ENCODE measurements at places on chromosomes 2 and 18.

DNA sequence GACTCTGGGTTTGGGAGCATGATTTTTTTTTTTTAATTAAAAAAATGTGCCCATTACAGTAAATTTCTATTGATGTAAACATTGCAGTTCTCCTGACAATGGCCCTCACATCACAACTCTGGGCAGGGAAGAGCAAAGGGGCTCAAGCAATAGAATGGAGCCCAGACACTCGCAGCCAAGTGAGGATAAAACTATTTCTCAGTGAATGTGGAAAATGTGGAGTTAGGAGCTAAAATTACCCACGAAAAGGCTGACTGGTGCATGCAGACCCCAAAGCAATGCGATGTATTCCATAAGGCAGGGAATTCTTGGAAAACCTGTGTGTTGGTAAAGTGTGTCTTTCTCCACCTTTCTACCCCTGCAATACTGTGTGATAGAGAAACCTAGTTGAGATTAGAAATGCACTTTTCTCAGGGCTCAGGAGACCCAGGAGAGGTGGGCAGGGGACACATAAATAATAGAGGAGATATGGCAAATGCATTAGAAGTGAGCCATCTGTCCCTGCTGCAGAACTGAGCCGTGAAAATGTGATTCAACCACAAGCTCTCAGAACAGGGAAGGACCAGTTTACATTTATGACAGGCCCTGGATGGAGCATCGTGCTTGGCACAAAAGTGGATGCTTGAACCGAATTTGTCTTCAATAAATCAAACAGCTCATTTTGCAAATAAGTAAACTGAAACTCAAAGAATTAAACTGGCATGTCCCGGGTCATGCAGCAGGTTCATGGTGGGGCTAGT, 100.1 kb downstream of the MYCN start:
- no peak for DNase-seq

DNA sequence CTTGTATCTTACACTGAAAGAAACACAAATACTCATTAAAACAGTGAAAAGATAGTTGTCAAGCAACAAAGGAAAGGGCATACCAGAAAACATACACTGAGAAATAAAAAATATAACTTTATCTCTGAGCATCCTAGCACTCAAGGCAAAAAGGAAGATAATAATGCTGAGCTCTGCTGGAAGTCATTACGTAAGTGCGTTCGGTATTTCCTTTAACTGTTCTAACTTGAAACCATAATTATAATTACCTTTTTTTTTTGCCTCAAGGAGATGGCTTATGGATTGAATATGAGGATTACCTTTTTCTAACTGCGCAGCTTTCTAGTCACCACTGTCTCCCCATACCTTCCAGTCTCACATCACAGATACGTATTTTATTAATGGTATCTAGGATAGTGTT, 308.1 kb downstream of the GBX2 start:
- no peak for DNase-seq

DNA sequence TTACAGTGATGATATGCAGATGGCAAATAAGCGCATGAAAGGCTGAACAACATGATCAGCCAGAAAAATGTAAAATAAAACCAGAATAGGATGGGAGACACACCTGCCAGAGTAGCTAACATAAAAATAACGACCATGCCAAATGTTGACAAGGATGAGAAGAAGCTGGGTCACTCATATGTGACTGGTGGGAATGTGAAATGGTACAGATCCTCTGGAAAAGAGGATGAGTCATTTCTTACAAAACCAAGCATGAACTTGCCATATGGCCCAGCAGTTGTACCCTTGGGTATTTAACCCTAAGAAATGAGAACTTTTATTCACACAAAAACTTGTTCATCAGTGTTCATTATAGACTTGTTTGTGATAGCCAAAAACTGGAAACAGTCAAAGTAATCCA, 143.8 kb downstream of the SH3BP4 start:
- no peak for DNase-seq

DNA sequence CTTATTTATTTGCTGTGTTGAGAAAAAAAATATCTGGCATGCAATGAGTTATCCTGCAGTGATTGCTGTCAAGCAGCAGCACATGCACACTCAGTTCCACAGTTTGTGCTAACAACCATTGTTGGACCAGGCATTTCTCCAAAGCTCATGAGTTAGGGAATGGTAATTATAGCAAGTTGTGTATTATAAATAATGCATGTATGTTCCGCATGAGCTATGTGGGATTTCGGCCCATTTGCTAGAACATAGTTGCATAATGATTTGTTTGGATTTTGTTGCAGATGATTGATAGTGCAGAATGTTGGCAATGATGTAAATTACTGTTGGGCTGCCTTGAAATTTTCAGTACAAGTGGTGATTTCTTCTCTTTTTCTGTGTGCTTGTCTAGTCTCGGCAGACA, 10.7 kb downstream of the KCNJ3 start:
- DNase-seq, result peak; percentile 6

DNA sequence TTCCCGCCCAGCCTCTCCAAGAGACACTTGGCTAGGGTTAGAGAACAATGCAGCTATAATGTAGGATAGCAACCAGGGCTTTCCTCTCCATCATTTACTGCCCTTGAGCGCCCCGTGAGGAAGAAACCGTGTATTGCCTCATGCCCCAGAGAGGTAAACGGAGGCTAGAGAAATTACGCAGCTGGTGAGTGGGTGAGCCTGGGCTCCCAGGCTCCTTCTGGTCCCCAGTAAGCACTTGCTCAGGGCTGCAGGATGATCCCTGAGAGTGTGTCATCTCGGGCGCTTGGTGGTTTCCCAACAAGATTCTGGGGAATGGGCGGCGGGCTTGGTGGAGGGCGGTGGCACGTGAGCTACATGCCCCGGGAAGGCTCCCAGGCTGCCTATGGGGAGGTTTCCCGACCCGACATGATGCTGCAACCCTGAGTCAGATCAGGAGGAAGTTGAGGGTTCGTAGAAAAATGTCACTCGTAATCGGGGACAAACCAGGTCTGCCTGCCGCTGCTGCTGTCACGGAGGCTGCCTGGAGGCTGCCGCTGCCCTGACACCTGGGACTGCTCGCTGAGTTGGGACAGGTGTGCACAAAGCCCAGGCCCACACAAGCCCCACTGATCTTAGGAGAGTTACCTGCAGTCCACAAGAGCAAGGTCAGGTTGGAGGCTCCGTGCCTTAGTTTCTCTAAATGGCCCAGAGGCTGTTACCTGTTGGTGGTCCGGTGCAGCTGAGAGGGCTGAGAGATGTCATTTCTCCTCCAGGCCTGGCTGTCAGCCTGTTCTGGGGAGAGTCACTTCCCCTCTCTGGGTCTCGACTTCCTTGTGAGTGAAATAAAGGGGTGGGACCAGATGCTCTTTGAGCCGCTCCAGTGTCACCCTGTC, at the start of gene GPR55:
TSS of gene GPR55 (minus strand) at position 773 of the 872 bp plus-strand sequence. CDS start 14,280 bp downstream, outside the sequence.
- DNase-seq, result peak; percentile 24

DNA sequence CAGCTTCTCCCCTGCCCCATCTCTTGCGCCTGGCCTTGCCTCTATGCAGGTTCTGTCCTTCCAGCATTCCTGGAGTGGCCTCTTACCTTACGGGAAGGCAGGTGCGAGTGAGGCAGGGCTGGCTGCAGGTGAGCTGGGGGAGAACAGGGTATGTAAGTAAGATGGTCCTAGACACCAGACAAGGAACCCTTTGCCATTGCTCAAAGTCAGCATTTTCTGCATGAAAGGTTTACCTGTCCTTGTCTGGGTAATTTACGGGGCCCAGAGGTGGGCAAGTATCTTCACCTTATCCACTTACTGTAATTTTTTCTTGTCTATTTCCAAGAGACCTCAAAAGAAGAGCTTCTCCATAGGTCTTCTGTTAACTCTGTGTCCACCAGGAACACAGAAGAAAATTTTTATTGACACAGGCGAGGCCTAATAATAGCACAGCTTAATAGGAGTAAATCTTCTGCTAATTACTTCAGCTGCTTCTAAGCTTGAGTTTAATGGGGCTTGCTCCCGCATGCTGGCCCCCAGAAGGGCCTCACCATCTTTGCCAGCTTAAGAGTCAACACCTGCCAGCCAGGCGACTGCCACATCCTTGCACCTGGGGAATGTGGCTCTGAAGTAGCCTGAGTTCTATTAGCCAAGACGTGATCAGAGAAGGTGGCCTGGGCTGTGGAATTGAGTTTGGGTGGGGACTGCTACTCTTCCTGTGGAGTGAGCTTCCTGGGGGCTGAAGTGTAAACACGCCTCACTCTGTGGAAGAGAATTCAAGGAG, 27.1 kb downstream of the PCARE start:
- DNase-seq, result no peak

DNA sequence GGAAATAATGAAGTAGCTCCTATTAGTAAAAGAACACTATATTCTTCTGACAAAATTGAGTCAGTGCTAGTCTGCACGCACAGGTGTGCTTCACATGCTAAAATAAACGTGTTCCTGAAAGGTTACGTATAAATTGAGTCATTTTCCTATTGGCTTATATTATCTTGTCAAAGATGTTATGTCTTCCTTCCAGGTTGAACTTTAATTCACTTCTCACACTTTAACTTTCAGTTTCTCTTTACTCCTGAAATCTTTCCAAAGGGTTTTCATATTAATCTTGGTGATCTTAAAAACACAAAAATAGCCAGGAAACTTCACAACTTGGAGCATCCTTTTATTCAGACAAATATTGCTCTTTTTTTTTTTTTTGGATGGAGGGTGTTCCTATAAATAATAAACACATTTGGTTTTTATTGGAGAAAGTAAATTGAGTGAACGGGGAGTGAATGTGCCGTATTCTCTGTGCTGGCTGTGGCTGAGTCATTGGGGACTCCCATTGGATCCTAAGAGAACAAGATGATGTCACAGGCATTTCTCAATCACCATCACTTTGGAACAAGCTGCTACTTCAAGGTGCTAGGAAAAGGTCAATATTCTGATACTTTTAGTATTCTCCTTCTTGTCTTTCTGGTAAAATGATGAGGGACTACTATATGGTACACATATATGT, 150.2 kb upstream of the SPATS2L start:
- no peak for DNase-seq

DNA sequence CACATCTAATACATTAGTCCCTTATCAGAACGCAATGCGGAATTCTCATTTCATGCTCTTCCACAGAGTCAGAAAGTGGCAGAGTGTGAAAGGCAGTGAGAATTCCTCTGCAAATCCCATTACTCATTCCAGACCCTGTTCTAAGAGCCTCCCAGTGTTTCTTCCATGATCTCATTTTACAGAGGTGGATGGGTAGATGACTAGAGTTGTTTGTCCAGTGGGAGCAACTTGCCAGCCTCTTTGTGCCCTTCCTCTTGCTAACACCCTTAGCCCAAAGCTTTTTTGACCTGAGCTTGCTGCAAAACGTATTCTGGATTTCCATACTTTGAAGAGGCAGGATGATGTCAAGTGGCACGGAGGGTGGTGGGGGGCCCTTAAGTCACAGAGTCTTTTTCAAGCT, 467.7 kb upstream of the RGPD4 start:
- DNase-seq, result no peak

- no peak for DNase-seq
Observed at GRCh38 chr2:116513991-116514390, 1300.5 kb upstream of the DDX18 start.

GRCh38 chr2:188620916-188621315, 329.2 kb downstream of the GULP1 start:
- no peak for DNase-seq

DNA sequence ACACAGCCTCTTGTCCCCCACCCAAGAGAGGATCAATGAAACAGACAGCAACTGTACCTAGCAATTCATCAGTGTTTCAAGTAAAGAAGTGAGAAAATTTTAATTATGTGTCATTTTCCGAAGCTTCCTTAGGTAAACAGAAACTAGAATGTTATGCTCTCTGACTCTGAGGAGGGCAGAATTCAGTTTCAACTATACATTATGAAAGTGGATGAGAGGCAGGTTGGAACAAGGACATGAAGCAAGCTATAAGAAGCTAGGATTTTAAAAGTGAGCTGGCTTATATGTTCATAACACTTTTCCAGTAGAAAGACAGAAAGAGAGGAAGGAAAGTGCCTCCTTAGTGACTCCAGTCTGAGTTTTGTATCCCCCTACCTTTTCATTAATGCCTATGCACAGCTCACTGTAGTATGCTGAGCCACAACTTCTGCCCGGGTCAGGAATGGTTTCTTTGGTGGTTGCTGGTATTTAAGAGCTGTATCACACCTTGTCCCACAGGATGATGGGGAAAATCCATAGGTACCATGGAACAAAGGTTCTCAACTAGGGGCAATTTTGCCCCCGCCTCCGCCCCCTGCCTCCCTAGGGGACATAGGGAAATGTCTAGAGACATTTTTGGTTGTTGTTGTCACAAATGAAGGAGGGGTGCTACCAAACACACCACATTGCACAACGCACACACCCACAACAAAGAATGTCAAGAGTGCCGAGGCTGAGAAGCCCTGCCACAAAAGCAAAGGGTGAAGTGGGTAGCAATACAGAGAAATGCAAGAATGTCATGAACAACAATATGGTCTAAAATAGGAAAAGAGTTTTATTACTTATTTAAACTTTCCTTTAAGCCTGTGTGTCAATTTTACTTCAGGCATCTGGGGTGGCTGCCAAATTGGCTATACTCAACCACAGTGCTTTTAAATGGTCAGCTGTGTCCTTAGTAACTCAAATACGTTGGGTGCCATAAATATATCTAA, 161.0 kb upstream of the ZFP36L2 start:
- no peak for DNase-seq

DNA sequence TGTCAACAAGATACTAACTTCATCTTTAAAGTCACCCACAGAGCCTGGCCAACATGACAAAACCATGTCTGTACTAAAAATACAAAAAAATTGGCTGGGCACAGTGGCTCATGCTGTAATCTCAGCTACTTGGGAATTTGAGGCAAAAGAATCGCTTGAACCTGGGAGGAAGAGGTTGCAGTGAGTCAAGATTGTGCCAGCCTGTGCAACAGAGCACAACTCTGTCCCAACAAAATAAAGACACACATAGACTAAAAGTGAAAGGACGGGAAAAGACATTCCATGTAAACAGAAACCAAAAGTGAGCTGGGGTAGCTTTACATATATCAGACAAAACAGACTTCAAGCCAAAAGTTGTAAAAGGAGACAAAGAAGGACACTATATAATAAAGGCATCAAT, 34.8 kb downstream of the USP34 start:
- no peak for DNase-seq

DNA sequence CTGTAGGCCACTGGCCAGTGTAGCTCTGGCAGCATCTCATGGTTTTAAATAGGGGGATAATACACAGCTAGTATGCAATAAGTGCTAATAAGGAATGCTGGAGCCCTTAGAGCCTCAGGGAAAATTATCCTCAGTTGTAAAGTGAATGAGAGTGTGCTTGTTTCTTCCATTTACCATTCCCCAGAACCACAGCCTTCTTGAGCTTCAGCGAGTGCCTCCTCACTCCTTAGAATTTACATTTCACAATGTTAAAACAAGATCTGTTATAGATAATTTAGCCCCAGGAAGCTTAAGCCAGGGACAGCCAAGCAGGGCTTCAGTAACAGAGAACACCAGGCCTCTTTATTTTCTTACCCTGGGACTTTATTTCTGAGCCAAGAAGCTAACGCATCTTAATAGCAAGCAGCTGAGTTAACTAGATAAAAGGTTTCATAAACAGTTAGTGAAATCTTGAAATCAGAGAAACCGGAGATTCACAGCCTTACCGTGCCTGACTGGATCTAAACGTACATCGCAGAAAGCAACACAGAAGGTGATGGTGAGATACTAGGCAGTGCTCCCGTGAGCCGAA, 535.2 kb downstream of the TDRD15 start:
- no peak for DNase-seq
